ENCODE measurements at places on chromosomes 2 and 18. TPM values are rescaled to one million over a fixed set of nuclear protein-coding genes. Genes with fewer than 3 reads are reported as not detected.

The FAM228A gene
- 0.16 TPM for total RNA-seq

The ATP6V1B1 gene
- total RNA-seq = 0.43 TPM

The NYAP2 gene
- not detected for total RNA-seq

The MOCOS gene
- total RNA-seq = 0.40 TPM

The HAAO gene
- 2.3 TPM for total RNA-seq

The RNF125 gene
- total RNA-seq = 3.8 TPM

The RESP18 gene
- not detected for total RNA-seq

The APCDD1 gene
- 27.0 TPM for total RNA-seq

The RFX8 gene
- not detected for total RNA-seq

The ICA1L gene
- total RNA-seq = 5.1 TPM

The TET3 gene
- total RNA-seq = 2.0 TPM

The SLC40A1 gene
- total RNA-seq = 48.2 TPM

The RAB17 gene
- 4.1 TPM for total RNA-seq

The HRH4 gene
- total RNA-seq = not detected

The C2orf66 gene
- total RNA-seq = not detected

The KANSL1L gene
- 15.8 TPM for total RNA-seq

The GREB1L gene
- total RNA-seq = 8.0 TPM

The CYP27C1 gene
- not detected for total RNA-seq

The KCNS3 gene
- total RNA-seq = 4.2 TPM

The FBXO48 gene
- 1.1 TPM for total RNA-seq

The CYS1 gene
- total RNA-seq = 3.6 TPM

The C2orf72 gene
- total RNA-seq = 0.05 TPM

The AQP12A gene
- not detected for total RNA-seq

The SERPINB4 gene
- not detected for total RNA-seq

The GTF2A1L gene
- not detected for total RNA-seq

The GPR55 gene
- total RNA-seq = not detected

The ALPI gene
- total RNA-seq = not detected

The GKN2 gene
- not detected for total RNA-seq

The TTC21B gene
- total RNA-seq = 11.7 TPM

The AOX1 gene
- 4.1 TPM for total RNA-seq

The SPDYA gene
- 0.24 TPM for total RNA-seq

The PROKR1 gene
- not detected for total RNA-seq

The SSB gene
- total RNA-seq = 45.4 TPM

The RAB3GAP1 gene
- 47.4 TPM for total RNA-seq

The SCN2A gene
- 0.05 TPM for total RNA-seq

The SERPINB13 gene
- total RNA-seq = not detected

The BOLL gene
- not detected for total RNA-seq

The CXCR1 gene
- 0.54 TPM for total RNA-seq

The PXDN gene
- total RNA-seq = 15.6 TPM

The PRSS56 gene
- 0.19 TPM for total RNA-seq

The WNT6 gene
- 2.6 TPM for total RNA-seq

The FAM237A gene
- not detected for total RNA-seq

All from Right ventricle myocardium superior (tissue), 1 donor.